ENCODE measurements at places on chromosomes 2 and 18.

GRCh38 chr2:28320009-28320365 is 72.7 kb upstream of the FOSL2 start:
- DNase-seq, result no peak

DNA sequence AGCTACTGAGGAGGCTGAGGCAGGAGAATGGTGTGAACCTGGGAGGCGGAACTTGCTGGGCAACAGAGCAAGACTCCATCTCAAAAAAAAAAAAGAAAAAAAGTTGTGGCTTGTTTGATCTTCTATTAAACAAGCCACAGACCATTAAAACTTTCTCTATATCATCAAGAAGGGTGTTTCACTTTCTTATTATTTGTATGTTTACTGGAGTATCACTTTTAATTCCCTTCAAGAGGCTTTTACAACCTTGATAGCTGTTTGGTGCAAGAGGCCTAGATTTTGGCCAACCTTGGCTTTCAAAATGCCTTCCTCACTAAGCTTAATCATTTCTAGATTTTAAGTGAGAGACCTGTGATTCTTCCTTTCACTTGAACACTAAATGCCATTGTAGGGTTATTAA is 339.1 kb downstream of the TSN start:
- DNase-seq, result no peak

DNA sequence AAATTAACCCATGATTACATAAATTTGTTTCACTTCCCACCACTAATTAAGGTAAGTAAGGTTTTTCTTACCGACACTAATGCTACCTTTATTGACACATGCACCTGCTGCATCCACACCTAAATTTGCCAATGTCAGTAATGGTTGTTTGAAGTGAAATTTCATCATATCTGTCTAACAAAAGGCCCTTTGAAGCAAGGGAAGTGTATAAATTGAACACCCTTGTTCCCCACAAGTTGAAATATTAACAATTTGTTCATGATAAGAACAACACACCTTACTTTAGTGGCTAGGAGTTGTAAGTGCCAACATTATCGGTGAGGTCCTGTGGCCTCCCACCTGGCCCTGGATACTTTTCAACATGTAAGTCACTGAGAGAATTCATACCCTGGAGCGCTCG is 116.3 kb upstream of the CDCA7 start:
- DNase-seq, result no peak

DNA sequence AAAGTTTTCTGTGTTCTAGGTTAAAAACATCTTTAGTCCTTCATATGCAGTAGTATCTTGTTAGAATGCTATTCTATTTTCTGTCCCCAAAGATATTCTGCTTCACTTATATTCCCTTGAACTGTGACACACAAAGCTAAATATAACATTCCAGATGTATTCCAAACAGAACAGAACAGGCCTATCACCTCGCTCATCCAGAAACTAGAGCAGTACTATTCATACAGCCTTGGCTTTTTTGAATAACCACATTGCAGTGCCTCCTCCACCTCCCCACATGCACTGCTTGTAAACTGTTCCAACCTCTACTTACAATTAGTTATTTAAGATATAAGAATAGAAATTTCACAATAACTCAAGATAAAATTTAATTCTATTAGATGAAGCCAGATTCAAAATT is 196.8 kb downstream of the EXOC6B start:
- no peak for DNase-seq

GRCh38 chr2:20675701-20676352 is 8.9 kb downstream of the GDF7 start:
- DNase-seq, result no peak

DNA sequence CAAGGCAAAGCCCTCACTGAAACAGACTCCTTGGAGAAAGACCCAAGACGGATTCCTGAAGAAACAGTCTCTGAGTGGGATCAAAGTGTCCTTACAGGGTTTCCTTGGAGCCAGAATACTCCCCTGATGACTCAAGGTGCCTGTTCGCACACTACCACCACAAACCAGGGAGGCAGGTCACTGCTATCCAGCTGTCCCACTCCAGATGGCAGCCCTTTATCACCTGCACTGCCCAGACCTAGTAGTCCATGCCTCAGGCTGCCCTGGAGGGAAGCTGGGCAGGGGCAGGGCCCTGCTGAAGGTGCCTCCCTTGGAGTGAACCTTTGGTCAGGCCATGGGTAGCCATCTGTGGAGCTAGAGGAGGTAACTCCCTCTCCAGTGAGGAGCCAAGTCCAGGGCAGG is 34.1 kb downstream of the TRABD2A start:
- DNase-seq, result no peak

DNA sequence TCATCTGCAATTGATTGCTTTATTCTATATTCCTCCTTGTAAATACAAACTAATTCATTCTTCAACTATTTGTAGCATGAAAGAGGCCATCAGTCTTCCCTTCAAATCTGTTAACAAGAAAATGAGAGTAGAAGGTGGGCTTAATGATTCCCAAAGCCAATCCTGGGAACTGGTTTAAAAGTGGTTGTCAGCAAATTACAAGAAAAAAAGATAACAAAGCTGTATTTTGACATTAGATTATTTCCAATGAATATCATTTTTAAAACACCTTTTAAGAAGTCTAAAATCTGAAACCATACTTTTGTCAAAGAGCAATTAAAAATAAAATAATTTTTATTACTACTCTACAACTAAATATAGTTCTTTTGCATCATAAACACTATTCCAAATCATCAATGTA is 139.2 kb downstream of the DYM start:
- DNase-seq, result no peak

DNA sequence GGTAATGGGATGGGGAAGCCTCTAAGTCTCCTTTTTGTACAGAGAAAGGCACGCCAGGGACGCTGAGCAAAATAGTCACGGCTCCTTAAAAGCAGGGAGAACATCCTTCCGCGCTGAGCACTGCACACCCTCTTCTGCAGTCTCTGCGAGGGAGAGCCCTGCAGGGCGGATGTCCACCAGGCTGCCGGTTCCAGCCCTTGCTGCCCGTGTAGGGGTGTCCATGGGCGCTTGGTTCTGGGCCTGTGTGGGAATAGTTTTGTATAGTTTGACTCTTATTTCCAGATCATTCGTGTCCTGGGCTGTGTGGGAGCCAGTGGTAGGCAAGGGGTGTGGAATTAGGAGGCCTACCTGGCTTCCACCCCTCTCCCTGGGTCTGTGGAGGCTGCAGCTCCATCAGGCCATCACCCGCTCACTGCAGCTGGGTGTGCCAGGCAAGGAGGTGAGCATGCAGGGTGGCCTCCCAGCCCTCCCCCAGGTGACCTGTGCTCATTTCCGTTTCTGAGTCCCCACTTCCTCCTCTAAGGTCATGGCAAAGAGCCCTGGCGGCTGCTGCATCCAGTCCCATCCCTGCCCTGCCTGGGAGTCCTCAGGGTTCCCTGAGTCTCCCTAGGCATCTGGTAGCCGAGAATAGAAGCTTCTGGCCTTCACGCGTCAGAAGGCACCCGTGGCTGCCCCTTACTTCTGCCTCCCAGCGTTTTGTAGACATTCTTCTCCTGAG is 202.6 kb downstream of the LDLRAD4 start:
- no peak for DNase-seq

DNA sequence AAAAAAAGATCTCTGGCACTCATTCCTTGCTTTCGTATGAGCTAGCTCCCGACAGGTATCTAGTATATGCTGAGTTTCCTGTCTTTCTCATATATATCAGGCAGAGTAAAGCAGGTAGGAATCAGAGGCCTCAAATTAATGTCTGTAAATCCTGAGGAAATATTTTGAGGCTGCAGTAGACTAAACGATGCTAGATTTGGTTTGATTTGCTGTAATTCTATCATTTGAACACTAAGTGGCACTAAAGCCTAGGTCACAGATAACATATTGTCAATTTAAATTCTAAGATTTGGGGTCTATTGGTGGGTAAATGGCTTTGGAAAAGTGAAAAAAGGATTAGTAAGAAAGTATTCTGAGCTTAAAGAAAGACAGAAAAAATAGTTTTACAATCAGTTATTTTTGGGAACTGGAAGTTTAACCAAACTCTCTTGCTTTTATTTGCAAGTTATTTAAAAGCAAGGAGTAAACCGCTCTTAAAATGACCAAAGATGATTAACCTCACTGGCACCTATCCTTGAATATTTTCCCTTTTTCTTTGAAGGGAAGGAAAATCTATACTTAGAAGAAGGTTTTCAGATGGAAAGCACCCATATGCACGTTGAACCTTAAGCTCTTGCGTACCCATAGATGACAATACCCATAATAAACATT is 37.6 kb upstream of the SLC4A10 start:
- DNase-seq, result peak; percentile 23

DNA sequence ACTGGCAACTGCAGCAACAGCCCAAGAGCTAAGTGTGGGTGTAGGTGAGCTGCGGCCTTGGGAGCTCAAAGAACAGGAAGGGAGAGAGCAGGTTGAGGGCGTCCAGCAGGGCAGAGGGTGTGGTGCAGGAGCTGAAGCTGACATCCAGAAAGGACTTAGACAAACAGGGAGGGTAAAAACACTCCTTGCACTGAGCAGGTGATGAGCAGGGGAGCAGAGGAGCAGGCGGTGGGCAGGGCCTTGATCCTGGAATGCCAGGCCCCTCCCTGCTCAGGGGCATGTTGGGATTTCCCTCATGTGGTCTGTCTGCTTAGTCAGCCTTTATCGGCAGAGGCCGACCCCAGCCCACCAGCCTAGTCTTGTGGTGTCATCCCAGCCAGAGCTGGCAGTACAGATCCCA is 63.6 kb downstream of the VSNL1 start:
- DNase-seq, result no peak

- DNase-seq, result no peak
Measured at GRCh38 chr2:120863146-120863545, 127.5 kb downstream of the GLI2 start.

GRCh38 chr2:187208199-187208785 is 239.8 kb downstream of the CALCRL start:
- DNase-seq, result no peak

All from SK-N-DZ (cell line).